Stimulated activated CD8-positive, alpha-beta memory T cell treated with anti-CD3 and anti-CD28 coated beads, Interleukin-2, amount 100 ng/mL, for 48 hours (primary cell): ENCODE measurements at places on chromosomes 7 and 10.

DNA sequence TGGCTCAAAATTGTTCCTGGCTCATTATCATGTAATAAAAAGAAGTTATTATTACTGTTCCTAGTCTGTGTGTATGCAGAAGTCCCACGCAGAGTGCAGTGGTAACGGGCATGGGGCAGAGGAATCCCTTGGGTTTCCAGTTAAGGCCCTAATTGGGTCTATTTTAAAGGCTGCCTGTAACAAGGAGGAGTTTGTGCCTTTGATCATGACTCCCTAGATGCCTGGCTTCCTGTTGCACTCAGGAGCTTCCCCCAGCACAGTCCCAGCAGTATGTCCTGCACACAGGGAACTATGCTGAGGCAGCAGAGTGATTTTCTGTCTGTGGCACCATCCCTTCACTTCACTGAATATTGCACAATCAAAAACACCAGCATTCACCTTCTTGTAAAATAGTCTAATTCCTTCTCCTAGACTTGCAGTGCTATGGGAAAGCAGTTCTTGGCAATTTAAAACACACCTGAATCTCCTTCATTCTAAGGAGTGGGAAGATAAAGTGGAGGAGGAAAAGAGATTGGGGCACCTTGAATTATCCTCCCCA, 22.9 kb downstream of the SORCS1 start:
- no peak for DNase-seq

DNA sequence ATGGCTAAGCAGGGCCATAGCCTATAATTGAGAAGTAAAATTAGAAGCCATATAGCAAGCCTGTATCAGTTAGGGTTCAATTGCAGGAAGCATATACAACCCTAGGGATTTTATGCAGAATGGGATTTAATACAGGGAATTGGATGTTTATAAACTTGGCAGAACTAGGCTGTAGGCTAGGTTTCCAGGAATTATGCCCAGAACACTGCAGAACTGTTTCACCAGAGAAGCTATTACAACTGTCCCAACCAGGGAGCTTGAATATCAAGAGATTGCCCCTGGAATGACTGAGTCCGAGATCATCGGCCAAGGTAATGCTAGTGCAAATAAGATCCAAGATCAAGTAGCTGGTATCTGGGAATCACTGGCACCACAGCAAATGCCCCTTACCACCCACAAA, 64.0 kb downstream of the PRR15 start:
- DNase-seq = no peak

DNA sequence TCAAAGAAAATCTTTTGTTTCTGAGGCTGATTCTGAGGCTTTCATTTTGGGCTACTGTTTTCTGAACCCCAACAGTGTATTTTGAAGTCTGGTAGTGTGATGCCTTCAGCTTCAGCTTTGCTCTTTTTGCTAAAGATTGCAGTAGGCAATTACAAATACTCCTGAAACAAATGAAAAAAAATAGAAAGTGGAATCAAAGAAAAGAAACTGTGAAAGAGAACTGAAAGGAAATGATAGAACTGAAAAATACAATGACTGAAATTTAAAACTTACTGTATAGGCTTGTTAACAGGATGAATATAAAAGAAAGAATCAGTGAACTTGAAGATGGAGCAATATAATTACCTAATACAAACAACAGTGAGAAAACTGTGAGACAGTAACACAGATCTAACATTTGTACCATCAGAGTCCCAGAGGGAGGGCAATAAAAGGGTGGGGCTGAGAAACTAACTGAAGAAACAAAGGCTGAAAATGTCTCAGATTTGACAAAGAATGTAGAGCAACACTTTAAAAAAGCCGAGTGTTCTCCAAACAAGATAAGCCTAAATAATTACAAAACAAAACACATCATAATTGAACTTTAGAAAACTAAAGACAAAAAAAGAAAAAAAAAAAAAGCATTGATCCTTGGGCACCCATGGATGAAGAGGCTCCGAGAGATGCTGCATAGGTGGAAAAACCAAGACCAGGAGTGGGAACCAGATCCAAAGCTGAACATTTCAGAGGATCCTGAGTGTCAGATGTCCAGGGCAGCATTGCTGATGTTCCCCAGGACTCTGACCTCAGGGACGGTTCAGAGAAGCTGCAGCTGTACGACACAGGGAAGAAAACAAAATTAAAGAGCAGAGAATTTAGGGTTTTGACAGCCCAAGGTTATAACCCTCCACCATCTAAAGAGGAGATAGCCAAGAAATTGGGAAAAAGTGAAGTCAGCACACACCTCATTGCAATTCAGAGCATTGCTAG, 223.2 kb upstream of the IGFBP3 start:
- DNase-seq = no peak

GRCh38 chr7:157355784-157356511, 19.1 kb downstream of the DNAJB6 start:
- DNase-seq = no peak

GRCh38 chr10:122462533-122463465, 1.4 kb downstream of the HTRA1 start:
- no peak for DNase-seq

- DNase-seq = no peak
Measured at GRCh38 chr7:20083781-20084180, 133.4 kb downstream of the MACC1 start.

GRCh38 chr10:105914432-105914831, 1250.1 kb downstream of the SORCS1 start:
- DNase-seq = no peak
